ENCODE measurements at places on chromosomes 12 and 14.

- DNase-seq = no peak
These were observed 421.8 kb upstream of the PDE3A start for GRCh38 chr12:19946550-19946949.

DNA sequence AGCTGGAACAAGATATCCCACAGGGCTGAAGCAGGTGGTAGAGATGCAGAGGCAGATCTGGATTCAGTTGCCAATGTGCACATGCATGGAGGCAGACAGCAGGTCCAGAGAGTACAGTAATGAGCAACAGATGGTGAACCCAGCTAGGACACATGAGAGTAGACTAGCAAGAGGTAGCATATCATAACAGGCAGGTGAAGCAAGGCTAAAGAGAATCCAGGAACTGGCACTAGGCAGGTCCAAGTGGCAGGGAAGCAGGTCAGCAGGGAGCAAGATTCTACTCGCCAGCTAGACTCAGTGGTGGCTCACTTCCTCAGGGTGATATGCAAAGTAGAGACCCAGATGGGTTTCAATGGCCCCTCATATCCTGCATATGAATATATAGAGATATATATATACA lies 15.3 kb upstream of the MYF6 start:
- no peak for DNase-seq

DNA sequence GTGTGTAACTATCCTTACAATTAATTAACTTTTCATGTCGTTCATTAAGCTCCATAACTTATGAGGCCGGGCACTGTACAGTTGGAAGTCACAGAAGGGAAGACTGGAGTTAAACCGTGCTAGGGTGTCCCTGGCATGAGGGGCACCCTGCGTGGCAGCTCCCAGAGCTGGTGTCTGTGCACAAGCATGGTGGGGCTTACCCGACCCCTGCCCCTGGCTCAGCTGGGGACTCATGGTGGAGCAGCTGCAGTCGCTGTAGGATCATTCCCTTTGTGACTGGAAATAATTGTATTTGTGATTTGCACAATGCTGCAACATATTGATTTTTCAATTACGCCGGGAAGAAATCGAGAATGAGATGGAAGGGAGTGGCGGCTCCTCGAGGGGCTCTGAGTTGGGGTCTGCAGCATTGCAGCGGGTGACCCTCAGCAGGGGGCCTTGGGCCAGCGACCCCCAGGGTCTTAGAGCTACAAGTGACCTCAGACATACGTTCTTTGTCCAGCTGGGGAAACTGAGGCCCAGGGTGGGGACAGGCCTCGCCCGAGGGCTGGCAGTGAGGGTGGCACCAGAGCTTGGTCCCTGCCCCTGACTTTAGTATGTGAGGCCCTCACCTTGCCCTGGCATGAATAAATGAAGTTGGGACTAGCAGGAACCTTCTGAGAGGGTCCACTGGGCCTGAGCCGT lies 125.4 kb downstream of the KIF26A start:
- DNase-seq = no peak

DNA sequence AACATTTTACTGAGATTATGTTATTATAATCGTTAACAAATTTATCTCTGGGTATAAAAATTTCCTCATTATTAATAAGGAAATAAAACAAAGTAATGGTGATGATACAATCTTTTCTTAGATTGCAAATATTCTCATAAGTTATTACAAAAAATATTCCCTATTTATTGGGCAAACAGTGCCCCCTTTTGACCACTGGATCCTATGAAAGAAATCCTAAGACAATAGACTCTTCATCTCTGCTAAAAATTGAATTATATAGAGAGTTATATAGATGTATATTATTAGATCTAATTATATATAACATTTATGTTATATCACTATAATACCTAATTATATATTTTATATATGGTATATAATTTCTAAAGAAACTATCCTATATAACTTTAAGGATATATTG lies 94.2 kb upstream of the FGD4 start:
- no peak for DNase-seq

- DNase-seq = no peak
These were observed 169.8 kb downstream of the LRIG3 start for GRCh38 chr12:58750484-58750883.

DNA sequence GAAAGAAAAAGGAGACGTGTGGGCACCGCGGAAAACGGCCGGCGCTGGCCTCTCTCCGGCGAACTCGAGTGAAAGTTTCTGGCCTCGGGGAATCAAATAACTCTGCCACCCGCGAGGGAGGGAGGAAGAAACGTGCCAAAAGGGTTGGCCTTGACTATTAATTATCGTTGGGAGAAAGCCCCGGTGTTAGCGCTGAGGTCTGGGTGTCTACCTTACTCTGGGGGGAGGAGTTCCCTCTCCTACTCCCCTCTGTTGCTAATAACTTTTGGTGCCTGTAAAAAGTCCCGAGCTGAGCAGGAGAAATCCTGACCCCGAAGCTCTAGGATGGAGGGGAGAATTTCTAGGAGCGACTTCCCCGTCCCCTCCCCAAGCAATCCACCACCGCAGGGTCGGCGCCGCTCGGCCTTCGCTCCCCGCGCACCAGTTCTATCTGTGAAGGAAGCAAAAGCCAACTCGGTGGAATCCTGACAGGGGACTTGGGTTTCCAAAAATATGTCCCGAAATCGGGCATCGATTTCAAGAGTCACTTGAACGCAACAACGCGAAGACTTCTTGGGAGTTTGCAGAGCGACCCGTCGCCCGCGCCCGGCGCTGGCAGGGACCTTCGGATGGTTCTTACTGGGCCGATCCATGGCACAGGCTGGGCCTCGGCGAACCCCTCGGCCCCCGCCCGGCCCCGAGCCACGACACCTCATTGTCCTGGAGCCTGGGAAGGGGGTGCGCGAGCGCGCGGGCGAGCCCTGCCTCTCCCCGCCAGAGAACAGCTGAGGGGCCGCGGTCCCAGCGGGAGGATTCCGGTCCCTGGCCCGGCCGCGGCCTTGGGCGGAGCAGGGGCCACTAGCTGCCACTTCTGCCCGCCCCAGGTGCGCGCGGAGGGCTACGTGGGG lies 1.7 kb downstream of the OTX2 start:
- no peak for DNase-seq

GRCh38 chr14:103698380-103699260 lies 16.6 kb downstream of the XRCC3 start:
- no peak for DNase-seq
